ENCODE measurements at places on chromosomes 11 and 22.

GRCh38 chr11:22930816-22931594 lies 70.7 kb upstream of the CCDC179 start:
- DNase-seq: no peak

DNA sequence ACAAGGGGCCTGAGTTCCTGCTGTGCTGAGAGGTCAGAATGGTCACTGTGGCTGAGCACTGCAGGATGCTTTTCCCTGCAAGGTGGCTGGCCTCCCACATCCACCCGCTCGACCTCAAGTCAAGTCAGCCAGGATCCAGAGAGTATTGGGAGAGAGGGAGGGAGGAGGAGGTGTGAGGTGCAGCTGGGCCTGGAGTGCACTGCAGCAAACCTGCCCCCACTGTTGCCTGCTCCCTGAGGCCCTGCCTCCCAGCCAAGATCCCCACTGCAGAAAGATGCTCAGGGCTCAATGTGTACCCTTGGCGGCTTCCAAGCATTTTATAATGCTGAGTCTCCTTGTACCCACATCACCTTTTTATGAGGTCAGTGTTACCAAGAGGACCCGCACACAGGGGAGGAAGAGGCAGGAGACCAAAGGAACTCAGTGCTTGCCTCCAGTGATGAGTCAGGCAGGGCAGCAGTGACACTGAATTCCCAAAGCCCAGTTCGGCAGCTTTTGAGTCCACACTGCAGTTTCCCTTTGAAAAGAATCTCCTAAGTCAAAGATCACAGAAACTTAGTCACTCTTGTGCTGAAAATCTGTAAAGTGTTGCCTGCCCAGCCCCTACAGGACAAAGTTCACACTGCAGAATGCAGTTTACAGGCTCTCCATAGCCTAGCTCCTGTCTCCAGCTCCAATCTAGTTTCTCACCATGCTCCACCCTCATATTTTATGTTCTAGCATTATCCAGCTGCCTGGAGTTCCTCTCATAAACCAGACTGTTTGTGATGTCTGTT lies 3.1 kb downstream of the ENDOD1 start:
- DNase-seq: no peak

- no peak for DNase-seq
Measured at GRCh38 chr11:128447233-128447632, 140.1 kb downstream of the ETS1 start.

DNA sequence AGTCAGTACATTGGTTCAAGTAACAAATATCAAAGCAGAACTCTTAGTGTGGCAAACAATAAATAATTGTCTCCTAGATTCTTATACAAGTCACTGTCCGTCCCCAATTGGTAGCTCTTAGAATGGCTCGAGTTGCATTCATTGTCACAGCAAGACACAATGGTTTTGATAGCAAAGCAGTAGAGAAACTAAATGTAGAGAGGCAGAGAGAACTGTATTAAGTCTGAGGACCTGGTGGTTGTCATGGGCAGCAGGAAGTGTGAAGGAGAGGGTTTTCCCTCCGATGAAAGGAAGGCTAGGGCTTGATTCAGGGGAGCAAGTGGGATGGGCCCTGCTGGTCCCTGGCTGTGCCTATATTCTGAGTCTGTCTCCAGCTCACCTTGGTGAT lies 36.6 kb downstream of the RCOR2 start:
- no peak for DNase-seq

- DNase-seq: no peak
Measured at GRCh38 chr22:35840302-35840739, 122.6 kb downstream of the APOL5 start.

DNA sequence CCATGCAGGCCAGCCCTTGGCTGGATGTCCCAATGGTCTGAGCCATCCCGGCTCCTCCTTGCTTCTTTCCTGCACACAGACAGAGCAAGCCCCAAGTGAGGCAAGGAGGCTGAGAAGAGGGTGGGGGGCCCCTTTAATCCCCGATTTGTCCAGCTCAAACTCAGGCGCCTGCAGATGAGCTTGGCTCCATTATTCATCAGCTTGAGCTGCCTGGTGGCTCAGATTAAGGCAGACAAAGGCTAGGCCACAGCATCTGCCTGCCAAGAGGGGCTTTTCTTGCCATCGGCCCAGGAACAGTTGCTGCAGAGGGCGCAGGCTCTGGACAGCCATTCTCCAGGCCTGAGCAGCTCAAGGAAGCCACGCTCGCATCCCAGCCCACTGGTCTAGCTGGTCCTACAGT lies 35.4 kb downstream of the LMO1 start:
- DNase-seq: no peak

- DNase-seq: no peak
Measured at GRCh38 chr11:69416762-69417698, 64.4 kb upstream of the LINC01488 start.

DNA sequence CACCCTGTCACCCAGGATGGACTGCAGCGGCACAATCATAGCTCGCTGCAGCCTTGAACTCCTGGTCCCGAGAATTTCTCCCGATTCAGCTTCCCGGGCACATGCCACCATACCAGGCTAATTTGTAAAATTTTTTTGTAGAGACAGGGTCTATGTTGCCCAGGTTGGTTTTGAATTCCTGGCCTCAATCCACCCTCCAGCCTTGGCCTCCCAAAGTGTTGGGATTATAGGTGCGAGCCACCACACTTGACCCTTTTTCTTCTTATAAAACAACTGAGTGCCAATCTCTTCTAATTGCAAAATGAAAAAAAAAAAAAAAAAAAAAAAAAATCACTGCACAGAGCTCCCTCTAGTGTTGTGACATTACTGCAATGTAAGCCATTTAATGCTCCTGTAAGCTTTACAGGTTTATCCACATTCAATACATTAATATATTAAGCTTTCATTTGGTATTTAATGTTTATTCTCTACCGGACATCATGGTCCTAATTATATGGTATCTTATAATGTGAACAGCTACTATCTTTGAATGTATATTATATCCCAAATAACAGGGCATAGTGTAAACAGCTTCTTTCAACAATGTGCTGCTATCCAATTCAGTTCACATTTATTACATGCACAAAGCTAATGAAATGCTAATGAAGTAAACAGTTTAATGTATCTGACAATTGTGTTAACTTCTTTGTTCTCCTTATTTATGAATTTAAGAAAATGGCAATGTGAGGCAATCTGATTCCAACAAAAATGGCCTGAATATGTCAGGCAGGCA lies 44.6 kb downstream of the COPB1 start:
- no peak for DNase-seq

GRCh38 chr22:33821290-33821689 lies 99.0 kb downstream of the LARGE1 start:
- DNase-seq: no peak

DNA sequence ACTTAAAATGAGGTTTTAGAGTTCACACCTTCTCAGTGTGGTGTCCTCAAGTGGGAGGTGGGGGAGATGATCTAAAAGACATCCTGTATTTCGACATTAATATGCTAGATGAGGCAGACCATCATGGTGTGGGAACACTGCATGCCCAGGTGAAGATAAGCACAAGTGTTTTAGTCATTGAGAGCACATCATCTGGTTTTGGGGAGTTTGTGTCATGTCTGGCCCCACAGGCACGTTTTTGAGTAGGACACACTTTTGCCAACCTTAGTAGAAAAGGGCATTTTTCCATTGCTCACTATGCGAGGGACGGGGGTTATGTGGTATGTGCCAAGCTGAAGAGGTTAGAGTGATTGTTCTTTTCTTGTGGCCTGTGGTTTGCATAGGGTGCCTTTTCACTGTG lies 189.3 kb downstream of the DBX1 start:
- DNase-seq: no peak

DNA sequence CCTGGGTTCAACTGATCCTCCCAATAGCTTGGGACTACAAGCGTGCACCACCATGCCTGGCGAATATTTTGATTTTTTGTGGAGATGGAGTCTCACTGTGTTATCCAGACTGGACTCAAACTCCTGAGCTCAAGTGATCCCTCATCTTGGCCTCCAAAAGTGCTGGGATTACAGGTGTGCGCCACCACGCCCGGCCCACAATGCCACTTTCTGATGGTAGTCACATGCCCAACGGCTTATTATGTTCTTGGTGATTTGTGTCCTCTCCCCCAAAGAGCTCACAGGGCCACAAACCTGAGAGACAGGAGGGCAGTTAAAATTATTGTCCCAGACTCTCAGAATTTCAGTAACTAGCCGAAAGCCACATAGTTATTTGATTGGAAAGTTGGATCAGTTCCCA lies 9.6 kb downstream of the GRIK4 start:
- no peak for DNase-seq

GRCh38 chr11:90722552-90723190 lies 499.8 kb upstream of the CHORDC1 start:
- DNase-seq: no peak

DNA sequence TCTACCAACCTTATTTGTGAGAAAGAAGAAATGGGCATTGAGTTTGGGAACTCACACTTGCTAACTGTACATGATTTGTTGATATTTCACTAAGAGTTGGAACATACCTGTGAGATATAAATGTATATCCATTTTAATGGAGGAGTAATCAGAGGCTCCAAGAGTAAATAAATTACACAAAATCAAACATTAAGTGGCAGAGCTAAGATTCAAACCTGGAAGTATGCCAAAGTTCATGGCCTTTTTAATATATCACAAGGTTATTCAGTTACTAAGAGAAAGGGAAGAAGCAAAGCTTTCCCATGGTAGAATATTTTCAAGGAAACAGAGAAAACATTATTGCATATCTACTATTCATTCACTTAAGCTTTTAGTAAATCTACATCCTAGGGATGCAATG lies 1641.1 kb downstream of the FAM181B start:
- no peak for DNase-seq

DNA sequence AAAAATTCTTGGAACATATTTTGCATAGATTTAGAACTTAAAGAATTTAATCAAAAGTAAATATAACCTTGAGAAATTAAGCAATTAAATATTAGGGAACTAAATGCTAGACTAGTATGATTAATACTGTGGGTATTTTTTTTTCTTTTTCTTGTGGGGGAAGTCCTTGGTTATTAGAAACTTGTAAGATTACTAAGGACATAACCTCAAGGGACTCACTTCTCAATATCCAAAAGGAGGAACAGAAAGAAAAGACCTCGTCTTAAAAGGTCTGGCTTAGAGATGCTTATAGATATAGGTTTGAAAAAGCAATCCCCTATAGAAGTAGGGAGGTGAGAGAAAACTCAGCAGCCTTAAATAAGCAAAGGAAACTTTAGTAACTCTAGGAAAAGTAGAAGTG lies 368.5 kb downstream of the INSC start:
- DNase-seq: no peak

DNA sequence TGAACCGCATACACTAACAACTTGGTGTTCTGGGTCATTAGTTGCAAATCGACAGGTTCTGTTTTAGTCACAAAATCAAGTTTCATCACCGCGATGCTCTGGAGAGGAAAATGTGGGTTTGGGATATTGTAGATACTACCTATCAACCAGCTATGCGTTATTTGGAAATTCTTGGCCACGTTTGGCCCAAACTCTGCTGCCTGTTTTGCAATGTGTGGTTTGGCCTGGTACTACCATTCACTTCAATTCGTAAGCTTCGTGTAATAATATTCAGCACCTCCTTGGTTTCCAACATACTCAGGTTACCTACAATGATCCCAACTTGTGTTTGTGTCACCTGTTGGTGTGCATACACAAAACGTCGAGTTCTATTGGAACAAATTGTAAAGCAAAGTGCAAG lies 16.2 kb upstream of the ACER3 start:
- no peak for DNase-seq

DNA sequence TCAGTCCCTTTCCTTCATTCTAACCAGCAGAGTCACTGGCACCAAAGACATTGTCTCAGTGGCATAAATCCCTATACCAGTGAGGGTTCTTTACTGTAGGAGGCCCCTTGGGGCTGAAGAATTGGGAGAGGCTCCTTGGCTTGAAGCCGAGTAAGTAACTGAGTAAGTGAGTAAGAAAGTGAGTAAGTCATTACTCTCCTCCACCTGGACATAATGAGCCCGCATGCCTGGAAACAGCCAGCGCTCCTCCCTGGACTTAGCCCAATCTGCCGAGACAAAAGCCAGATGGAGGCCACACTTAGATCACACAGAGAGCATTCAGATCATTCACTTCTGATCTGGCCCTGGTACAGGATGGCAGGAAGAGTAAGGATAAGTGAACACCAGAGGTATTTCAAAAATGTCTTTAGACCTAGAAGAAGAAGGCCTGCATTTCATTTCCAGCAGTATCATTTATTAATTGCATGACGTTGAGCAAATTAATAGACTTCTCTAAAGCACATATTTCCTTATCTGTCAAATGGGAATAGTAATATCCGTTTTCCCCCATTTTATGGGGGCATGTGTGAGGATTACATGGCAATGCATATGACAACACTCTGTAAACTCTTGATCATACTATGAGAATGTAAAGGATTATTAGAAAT lies 8.2 kb upstream of the MICAL3 start:
- no peak for DNase-seq

DNA sequence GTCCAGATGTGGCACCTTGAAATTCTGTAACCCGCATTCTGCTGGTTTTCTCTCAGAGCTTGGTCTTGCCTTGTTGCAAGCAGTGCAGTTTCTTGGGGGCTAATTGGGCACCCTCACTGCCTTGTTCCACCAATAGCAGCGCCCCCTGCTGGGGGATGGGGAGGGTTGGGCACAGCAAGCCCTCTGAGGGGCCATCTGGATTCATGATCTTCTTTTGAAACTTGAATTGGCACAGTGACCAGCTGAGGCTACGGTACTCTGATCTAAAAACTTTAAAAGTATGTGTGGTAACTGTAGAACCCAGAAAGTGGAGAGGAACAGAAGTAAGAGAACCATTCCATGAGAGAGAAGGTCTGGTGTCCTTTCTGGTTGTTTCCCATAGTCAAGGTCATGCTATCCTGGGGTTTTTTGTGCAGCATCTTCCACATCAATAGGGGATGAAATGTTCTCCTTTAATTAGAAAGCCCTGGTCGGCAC lies 64.2 kb downstream of the MED15 start:
- DNase-seq: no peak

DNA sequence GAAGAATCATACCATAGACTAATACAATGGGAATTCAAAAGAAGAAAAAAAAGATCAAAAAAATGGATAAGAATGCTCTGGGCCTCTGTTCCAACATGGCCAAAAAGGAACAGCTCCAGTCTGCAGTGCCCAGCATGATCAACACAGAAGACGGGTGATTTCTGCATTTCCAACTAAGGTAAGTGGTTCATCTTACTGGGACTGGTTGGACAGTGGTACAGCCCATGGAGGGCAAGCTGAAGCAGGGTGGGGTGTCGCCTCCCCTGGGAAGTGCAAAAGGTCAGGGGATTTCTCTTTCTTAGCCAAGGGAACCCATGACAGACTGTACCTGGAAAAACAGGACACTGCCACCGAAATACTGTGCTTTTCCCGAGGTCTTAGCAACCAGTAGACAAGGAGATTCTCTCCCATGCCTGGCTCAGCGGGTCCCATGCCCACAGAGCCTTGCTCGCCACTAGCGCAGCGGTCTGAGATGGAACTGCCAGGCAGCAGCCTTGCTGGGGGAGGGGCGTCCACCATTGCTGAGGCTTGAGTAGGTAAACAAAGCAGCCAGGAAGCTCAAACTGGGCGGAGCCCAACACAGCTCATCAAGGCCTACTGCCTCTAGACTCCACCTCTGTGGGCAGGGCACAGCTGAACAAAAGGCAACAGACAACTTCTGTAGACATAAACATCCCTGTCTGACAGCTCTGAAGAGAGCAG lies 428.4 kb downstream of the MN1 start:
- no peak for DNase-seq
